ENCODE measurements at places on chromosomes 1 and 21. TPM values are rescaled to one million over a fixed set of nuclear protein-coding genes. Genes with fewer than 3 reads are reported as not detected.

DNA sequence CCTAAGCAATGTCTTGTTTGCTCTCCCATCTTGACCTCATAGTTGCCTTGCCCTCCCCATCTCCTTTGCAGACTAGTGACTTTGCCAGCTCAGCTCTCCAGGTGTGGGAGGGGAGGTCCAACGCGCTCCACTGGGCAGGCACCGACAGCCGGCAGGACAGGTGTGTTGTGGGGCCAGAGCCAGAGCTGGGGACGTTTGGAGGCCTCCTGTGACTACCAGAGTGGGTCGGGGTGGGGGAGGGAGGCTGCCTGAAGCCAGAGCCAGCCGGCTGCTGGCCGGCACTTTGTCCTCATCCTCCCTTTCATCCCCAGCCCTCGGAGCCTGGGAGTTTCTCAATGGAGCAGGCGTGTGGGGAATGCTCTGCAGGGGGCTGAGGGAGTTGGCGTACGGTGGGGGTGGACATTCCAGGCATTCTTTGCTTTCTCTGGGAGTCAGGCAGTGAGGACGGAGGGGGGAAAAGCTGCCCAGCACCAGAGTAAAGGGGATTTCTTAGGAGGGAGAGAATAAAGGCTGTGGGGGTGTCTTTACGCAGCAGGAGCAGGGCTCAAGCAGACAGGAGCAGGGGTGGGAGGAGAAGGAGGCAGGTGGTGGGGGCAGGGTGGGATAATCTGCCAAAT, 20.2 kb downstream of the NUAK2 start:
- peaks cover 51% of the 10 kb centered on the region for H3K36me3 ChIP-seq
- H3K27ac ChIP-seq: peak overlapping the region; percentile 66
- H3K27me3 ChIP-seq: no peaks in the 10 kb centered on the region
- no peak overlapping the region for H3K4me3 ChIP-seq
- H3K4me1 ChIP-seq: peaks cover 76% of the 10 kb centered on the region

The BSND gene
- 0.15 TPM for total RNA-seq

- no peaks in the 10 kb centered on the region for H3K4me1 ChIP-seq
- H3K4me3 ChIP-seq: no peak overlapping the region
- no peak overlapping the region for H3K27ac ChIP-seq
- no peaks in the 10 kb centered on the region for H3K27me3 ChIP-seq
- H3K36me3 ChIP-seq: no peaks in the 10 kb centered on the region
- no peak for DNase-seq
These were observed 192.2 kb downstream of the PLPP3 start for GRCh38 chr1:56387071-56387740.

The C1orf56 gene
- 5.5 TPM for total RNA-seq

GRCh38 chr1:12163210-12163609, 3.6 kb upstream of the TNFRSF1B start:
- H3K4me1 ChIP-seq: peaks cover 88% of the 10 kb centered on the region
- H3K4me3 ChIP-seq: no peak overlapping the region
- DNase-seq: no peak
- peak overlapping the region; percentile 99 for H3K27ac ChIP-seq
- no peaks in the 10 kb centered on the region for H3K27me3 ChIP-seq
- H3K36me3 ChIP-seq: no peaks in the 10 kb centered on the region

The CACHD1 gene
- 9.5 TPM for total RNA-seq

The GPR153 gene
- 19.0 TPM for total RNA-seq

DNA sequence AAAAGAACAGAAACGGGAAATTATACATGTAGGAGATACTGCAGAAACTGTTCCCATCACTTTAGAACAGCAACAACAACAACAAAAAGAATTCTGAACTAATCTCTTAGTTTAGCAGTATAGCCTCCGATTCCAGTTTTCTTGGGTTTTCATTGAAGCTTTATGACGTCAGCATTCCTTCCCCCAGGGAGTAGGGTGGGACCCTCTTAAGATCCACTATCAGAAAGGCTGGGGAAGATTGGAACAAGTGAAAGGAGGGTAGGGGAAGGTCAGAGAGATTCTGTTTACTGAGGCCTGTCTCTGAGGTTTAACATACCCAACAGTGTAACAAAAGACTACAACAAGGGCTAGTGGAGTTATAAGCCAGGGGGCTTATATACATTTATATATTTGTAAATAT, 121.4 kb upstream of the OLFM3 start:
- H3K36me3 ChIP-seq: no peaks in the 10 kb centered on the region
- no peak for DNase-seq
- no peaks in the 10 kb centered on the region for H3K4me1 ChIP-seq
- H3K27me3 ChIP-seq: no peaks in the 10 kb centered on the region

The RAB7B gene
- total RNA-seq: 3.1 TPM

DNA sequence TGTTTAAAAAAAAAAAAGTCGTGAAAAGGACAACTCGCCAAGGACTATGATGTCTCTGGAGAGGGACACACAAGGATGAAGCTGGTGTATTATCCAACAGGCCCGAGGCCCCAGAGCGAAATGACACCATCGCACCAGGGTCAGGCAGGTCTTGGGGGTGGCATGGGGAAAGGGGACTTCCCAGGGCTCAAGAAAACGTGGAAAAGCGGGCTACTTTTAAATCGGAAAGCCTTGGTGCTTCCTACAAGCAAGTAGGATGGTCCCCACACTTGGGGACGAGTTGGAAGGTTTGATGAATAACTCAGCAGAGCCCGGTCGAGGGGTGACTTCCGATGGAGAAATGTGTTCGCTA, 505 bp upstream of the GNPAT start:
- H3K4me1 ChIP-seq: peaks cover 15% of the 10 kb centered on the region
- H3K36me3 ChIP-seq: peaks cover 37% of the 10 kb centered on the region
- no peaks in the 10 kb centered on the region for H3K27me3 ChIP-seq
- peak overlapping the region; percentile 89 for H3K27ac ChIP-seq
- DNase-seq: no peak
